Activated gamma-delta T cell treated with Interleukin-2 at 50 U/mL for 16 hours (primary cell): ENCODE measurements at places on chromosomes 6 and 20.

DNA sequence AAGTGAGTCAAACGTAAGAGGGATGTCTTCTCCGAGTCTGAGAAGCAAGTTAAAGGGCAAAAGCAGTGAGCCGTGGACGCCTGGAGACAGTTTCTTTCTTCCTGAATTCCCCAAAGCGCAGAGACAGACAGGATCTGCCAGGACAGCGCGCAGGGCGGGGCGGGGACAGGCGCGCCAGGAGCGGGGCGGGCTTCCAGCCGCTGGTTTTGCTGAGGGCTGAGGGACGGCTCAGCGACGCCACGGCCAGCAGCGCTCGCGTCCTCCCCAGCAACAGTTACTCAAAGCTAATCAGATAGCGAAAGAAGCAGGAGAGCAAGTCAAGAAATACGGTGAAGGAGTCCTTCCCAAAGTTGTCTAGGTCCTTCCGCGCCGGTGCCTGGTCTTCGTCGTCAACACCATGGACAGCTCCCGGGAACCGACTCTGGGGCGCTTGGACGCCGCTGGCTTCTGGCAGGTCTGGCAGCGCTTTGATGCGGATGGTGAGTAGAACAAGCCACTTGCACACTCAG lies at the start of gene SCGN:
Gene SCGN, plus strand, starts transcription at position 209 of the 509 bp plus-strand sequence. Its CDS starts 189 bp downstream, at position 398.
- peak; percentile 16 for DNase-seq

DNA sequence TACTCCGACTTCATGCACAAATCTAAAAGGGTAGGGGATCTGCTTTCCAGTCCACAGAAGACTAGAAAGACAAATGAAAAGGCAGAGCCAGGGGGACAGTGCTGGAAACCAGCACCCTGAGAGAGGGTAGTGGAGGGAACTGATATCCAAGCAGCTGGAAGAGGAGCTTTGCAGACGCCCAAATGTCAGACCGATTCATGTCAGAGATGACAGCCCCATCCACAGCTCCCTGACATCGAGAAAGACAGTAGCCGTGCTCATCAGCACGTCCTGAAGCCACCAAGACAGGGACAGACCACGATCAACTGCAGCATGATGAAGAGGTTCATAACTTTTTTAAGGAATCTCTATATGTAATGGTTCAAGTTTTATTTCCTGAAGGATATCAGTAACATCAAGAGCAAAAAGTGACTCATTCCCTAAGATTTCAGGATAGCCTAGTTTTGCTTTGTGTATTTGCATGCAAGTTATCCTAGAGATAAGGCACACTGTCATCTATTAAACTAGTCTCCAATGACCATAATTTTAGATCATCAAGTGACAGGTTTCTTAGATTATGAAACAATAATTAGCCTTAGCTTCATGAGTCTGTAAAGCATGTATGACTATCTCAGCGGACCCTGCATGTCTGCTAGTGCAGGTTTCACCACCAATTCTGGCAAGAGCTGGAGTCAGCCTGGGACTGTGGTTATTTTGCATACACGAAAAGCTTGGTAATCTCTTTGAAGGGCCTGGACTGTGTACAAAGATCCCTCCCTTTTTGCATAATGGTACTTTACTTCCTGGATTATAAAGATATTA lies 43.0 kb downstream of the PRDM1 start:
- DNase-seq = no peak

- no peak for DNase-seq
Measured at GRCh38 chr6:38915205-38915925, 133.2 kb upstream of the GLP1R start.

GRCh38 chr6:170297576-170298330 lies 6.9 kb upstream of the DLL1 start:
- no peak for DNase-seq

DNA sequence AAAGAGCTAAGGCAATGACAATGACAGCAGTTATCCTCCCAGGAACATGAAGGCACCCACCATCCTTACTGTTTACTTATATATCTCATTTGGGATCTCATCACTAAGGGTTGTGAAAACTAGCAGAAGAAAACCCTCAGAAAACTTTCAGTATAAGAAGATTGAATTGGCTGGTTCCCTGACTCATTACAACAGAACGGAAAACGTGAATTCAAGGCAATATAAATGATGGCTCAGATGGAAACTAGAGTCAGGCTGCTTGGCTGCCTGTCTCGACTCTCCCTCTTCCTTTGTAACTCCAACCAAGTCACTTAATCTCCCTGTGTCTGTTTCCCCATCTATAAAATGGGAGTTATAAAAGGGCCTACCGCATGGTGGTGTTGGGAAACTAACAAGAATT lies 387.1 kb upstream of the JARID2 start:
- DNase-seq = no peak

- DNase-seq = no peak
Measured at GRCh38 chr20:51284176-51284575, 258.3 kb downstream of the NFATC2 start.

DNA sequence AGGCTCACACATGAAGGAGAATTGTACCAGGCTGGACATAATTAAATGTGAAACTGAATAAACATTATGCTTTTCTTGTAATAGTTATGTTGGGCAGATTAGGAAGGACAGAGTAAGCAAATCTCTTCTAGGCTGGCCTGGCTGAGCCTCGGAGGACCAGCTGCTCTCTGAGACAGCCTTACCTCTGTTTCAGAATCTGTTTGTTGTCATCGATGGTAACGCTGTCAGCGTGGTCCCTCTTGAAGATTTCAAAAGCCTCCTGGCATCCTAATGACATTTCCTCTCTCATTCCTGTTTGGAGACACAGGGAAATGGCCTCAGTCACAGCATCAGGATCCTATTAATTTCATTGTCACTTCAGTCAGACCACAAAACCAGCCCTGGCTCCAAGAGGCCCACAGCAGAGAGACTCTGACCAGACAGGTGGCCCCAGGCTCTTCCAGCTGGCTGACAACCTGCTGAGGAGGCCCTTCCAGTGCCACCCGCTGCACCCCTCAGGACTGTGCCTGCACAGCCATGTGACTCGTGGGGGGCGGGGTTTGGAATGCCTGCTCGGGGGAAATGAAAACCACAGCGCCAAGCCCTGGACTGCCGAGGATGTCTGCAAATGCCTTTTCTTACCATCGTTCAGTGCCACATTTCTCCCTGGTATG lies 108.5 kb upstream of the KCNK16 start:
- DNase-seq = no peak

DNA sequence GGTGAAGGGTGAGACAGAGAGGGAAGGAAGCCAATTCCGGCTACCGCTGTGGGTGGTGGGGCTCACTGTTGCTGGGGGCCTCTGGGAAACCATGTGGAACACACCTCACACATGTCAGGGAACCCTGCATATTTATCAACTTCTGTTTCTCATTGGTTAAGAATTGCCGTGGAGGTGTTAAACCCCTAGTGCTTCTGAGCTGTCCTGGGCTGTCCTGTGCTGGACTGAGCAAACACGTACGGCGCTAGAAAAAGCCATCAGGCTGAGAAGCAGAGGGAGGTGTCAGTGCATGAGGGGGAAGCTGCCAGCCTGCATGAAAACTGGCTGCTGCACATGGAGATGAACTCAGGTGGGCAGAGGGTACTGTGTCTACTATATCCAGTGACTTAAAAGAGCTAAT lies 103.9 kb upstream of the JAG1 start:
- DNase-seq = no peak

- no peak for DNase-seq
Measured at GRCh38 chr20:1467082-1467354, 369 bp upstream of the NSFL1C start.

DNA sequence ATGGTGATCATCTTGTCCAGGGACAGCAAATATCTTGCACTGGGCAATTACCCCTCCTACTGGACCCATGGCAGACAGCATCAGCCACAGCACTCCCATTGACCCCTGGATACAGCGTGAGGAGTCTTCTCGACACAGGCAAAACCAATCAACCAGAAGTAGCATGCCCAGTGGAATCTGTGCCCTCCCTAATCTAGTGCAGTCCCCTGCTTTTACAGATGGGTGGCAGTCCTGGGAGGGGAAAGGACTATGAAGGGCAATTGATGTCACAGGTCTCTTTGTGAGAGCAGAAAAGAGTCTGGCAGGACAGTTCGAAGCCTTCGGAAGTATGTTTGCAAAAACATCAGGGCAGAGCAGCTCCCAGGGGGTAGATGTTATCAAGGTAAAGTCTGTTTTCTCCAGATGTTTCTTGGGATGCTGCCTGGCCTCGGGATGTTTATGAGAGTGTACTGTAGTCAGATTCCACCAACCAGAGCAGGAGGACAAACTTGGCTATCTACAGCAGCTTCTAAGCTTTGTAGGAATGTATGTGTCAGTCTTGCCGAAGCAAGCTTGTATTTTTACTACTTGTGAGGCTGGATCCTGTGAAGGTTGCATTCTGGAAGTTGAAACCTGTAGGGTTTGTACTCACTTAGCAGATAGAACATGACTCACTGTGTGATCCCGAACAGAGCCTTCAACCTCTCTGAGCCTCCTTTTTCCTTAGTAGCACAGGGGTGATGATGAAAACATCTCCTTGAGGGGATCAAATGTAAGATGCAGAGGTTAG lies 63.0 kb upstream of the MYL9 start:
- DNase-seq = no peak

DNA sequence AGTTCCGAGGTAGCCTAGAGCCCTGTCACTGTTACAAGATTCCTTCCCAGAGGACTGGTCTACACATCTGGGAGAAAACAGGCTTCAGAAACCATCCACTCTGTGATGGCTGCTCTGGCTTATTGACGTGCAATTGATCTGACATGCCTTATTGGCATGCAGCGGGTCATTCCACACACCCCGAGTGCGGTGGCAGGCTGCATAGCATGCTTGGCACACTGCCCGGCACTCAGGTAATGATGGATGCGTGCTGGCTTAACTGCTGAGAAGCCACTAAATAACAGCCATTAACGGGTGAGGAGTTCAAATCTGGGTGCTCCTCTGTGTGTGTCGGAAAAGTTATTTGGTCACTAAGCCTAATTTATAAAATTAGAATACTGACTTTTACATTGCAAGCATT lies 67.9 kb upstream of the CDH4 start:
- DNase-seq = no peak

DNA sequence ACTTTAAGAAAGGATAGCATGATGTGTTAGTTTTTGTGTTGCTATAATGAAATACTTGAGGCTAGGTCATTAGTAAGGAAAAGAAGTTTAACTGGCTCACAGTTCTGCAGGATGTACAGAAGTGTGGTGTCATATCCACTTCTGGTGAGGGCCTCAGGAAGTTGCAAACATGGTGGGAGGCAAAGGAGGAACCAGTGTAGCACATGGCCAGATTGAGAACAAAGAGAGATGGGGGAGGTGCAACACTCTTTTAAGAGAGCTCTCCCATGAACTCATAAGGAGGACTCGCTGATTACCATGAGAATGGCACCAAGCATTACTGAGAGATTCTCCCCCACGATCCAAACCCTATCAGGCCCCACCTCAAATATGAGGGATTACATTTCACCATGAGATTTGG lies 265.4 kb downstream of the RIMS1 start:
- DNase-seq = no peak

DNA sequence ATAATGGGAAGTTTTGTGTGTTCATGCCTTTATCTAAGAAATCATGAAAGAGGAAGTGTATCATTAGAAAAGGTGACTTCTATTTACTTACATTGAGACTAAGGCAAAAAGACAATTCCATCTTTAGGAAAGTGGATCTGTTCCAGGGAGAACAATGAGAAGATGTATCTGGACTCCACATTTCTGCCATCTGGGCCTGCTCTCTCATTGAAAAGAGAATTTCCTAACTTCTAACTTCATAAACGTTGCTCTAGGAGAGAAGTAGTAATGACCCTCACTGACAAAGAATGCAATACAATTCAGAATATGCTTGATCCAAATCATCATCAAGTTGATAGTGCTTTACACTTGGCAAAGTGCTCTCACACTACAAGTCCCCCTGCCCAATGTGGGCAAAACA lies 294.2 kb downstream of the OGFRL1 start:
- no peak for DNase-seq

DNA sequence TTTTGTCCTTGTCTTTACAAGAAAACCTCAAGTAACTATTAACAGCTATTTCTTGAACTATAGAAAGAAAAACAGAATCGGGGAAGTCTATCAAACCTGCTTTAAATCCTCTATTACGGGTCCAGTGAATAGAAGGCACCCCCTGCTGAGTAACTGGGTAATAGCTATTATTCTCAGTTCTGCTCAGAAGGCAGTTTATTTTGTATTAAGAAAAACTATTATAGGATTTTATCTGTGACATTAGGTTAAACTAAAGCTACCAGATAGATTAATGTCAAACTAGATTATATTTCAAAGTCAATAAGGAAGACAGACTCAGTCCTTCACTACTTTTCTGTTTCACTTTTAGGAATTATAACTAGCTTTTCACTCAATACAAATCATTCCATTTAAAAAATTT lies 93.7 kb downstream of the DST start:
- no peak for DNase-seq

- DNase-seq = no peak
Measured at GRCh38 chr6:103280417-103280816, 1579.3 kb downstream of the HACE1 start.

GRCh38 chr6:63476302-63476701 lies 96.0 kb upstream of the LOC128125822 start:
- DNase-seq = no peak

- no peak for DNase-seq
Measured at GRCh38 chr6:13165502-13166172, 162.7 kb downstream of the TBC1D7 start.
